NCI-H2081 (cell line): ENCODE measurements at places on chromosomes 1 and 21.

- DNase-seq = no peak
Observed at GRCh38 chr1:59669752-59670312, 144.9 kb upstream of the HOOK1 start.

DNA sequence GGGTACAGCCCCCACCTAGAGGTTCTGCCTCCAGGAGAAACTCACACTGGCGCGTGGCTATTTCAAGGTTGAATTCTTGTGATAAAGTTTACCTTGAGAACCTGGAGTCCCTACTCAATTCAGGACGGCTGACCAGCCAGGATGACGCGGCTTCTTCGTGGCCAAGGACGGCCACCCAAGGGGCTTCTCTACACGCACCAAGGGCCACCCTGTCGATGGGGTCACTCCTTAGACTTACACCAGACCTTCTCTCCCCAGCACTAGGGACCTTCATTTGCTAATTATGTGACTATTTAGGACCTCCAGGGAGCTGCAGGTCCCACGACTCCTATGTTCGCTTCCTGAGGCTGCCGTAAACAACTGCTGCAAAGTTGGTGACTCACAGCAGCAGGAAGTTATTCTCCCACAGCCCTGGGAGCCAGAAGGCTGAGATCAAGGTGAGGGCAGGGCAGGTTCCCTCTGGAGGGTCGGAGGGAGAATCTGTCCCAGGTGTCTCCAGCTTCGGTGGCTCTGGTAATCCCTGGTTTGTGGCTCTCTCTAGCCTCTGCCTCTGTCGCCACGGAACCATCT is 135.9 kb downstream of the NPHP4 start:
- DNase-seq = no peak

DNA sequence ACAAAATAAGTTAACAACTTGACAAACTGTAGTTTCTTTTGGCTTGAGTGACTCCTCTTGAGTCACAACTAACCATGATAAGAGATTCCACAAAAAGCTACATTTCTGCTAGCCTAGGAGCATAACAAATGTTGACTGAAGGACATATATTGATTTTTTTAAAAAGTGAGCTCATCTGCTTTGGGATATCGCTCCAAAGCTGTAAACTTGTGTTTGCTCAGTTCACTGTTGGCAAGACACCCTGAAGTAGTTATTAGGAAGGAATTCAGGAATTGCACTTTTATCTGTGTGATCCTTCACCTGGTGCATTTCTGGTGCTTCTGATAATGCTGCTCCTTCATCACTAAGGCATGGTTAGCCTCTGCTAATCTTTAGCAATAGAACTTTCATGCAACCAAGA is 23.7 kb downstream of the RWDD3 start:
- DNase-seq = no peak

DNA sequence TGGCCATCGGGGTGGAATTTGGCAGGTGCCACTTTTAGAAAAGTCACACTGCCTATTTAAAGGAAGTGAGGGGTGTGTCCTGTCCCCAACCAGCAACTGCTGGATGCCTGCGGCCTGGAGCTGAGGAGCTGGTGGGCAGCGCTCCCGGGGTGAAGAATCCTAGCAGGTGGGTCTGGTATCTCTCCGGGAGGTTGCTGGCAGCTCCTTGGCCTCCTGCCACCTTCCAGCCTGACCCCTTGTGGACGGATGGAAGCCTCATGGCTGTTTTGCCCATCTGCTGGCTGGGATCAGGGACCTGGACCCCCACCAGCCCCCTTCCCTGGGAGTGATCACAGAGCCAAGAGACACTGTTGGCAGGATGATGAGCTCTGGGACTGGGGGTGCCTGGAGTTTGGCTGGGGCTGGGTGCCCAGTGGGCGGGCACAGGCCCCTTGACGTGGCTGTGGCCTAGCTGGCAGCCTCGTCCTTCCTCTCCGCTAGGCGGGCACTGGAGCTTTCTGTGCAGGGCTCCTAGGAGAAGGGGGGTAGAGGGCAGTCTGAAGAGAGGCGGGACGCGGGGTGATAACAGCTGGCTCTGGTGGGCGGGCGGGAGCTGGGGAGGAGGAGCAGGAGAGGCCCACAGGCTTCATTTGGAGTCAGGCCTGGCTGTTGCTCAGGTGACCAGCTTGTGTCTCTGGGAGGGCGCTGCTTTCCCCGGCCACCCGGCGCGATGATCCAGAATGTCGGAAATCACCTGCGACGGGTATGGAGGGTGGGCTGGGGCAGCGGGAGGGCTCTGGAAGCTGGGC is at the start of gene ACOT11:
TSS of gene ACOT11 (plus strand) at position 628 of the 788 bp plus-strand sequence. CDS start at position 710, 82 bp downstream.
- peak; percentile 28 for DNase-seq

GRCh38 chr1:41366455-41367287 is 5.4 kb downstream of the FOXO6 start:
- DNase-seq = peak; percentile 97
